T-helper 22 cell (primary cell): ENCODE measurements at places on chromosomes 12 and 14.

- DNase-seq, result no peak
Observed at GRCh38 chr12:58720421-58720820, 199.9 kb downstream of the LRIG3 start.

GRCh38 chr14:72008666-72009065 is 76.4 kb downstream of the RGS6 start:
- DNase-seq, result no peak

DNA sequence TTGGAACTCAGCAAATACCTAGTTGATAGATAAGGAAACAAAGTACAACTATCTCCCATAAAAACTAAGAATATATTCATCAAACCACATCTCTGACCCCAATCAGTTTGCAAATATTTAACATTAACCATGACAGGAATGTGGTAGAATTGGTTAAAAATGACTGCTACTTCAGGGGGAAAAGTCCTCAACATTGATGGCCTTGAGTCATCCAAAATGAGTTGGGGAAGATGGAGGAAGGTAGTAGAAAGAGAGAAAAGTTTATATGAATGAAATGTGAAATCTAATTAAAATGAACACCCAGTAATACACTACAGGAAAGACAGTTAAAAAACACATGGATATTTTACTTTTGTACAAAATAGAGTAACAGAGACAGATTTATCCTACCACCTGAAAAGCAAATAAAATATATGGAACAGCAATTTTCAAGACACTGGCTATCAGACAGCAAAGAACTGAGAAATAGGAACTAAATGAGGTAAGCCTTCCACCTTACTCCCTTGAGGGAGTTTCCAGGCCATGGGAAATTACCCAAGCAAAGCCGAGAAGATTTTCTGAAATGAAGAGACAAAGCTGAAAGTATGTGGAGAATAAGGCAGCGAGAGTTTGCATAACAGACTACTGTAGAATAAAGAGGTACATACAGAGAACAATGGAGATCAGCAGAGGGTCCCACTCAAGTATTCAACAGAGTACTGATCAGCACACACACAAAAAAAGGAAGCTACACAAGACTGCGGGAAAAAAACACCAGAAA is 49.6 kb downstream of the TC2N start:
- DNase-seq, result no peak

- DNase-seq, result no peak
Observed at GRCh38 chr12:40137252-40137651, 31.4 kb upstream of the SLC2A13 start.

DNA sequence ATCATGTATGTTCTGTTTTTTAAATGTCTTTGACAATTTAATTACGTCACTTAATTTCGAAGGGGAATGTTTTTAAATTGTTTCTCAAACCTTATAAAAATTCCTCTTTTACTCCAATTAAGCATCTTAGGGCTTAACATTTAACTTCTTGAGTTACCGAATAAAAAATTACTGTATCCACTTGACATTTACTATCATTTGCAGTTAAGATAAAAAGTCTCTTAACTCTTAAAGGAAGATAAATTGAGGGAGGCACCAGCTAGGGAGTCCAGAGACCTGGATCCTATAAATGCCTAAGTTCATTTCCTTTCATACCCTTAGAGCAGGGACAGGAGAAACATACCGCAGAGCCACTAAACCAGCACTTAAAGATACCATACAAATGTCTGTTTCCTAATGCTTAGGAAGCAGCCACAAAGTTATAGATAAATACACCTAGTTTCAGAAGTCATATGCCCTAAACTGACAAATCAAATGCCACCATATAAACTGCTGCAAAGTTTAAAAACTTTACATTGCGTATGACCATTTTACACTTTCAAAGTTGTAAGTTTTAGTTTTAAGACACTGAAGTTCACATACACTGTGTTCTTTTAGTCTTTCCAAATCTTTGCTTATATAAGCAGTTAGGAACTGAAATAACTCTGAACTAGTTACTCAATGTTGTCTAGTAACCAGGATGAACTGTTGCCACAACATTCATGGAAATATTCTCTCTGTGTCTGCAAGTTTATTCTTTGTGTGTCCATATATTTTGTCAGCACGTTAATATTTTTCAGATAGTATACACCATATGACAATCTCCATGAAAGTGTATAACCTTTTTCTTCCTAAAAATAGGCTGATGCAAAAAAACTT is 71.2 kb downstream of the GALNT4 start:
- no peak for DNase-seq

GRCh38 chr14:99323603-99324185 is 51.7 kb upstream of the BCL11B start:
- no peak for DNase-seq
